ENCODE measurements at places on chromosomes 2 and 18.

GRCh38 chr2:11352781-11353537, 8.5 kb upstream of the ROCK2 start:
- no peak for DNase-seq

DNA sequence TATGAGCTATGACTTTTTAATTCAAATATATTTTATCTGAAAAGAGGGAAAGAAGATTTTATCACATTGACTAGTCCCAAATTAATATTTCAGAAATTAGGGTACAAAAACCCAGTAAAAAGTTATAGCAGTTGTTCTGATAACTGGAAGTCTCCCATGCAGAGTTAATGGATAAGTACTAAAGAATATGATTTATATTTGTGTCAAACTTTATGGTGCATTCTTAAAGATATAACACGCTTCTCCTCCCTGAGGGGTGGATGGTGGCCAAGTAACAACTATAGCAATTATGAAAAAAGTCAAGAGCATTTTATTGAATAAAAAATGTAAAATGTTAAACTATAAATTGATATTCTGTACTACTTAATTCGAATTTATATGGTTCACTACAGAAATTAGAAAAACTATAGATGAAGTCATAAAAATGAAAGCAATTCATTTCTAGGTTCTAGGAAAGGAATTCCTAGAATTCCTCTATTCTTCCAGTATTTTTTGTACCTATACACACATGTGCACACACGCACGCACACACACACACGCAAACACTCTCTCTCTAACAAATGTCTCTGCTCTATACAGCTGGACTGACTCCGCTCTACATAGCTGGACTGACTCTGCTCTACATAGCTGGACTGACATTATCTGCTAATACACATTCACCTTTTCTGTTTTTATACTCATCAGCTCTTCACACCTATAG, 111.3 kb downstream of the PRELID3A start:
- no peak for DNase-seq

- DNase-seq, result no peak
These were observed 6.7 kb upstream of the B3GNT7 start for GRCh38 chr2:231388725-231389346.

- no peak for DNase-seq
These were observed 48.4 kb downstream of the ABCG8 start for GRCh38 chr2:43887176-43887575.

DNA sequence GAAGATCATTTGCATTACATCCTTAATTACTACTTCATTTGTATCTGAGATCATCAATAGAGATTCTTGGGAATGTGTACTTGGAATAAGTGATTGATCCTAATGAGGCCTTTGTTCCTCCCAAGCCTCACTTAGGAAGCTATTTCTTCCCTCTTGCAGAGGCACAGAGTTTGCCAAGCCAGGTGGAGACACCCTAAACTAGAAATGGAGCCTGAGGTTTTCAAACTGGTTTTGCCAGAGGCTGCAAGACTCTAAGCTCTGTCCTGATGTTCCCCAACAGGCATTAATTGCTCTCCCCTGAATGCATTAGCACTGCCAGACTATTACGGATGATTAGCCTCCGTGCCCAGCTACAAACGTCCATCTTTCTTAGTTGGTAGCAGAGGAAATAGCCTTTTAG, 125.2 kb upstream of the LGALSL start:
- no peak for DNase-seq

GRCh38 chr2:129658430-129658829, 321.0 kb upstream of the RAB6C start:
- DNase-seq, result no peak

- DNase-seq, result no peak
These were observed 531.9 kb downstream of the XIRP2 start for GRCh38 chr2:167420211-167420610.

- no peak for DNase-seq
These were observed 77.5 kb upstream of the DAPL1 start for GRCh38 chr2:158717366-158718195.

DNA sequence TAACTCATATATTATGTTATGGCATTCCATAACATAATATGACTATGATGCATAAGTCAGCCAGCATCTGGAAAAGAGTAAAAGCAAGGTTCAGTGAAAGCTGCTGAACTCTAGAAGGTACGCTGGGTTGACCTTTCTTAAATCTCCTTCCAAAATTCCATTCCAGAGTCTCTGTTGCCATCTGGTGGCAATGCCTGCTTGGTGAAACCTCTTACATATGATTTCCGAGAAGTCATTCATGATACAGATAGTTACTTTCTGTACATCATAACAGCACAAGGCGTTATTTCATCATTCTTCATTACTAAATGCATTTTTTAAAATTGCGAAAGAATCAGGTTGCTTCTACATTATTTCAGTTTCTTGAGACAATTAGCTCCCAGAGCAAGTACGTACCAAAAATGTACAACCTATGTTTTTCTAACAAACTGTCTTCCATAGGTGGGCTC, 7.0 kb upstream of the EPG5 start:
- DNase-seq, result peak; percentile 28

All from effector CD8-positive, alpha-beta T cell (primary cell).